ENCODE measurements at places on chromosomes 7 and 10.
A peak's percentile ranks its signal among the peaks of the same experiment; 100 is the strongest.

GRCh38 chr10:129697463-129698247 lies 230.6 kb downstream of the MGMT start:
- no peak for DNase-seq

- DNase-seq = no peak
These were observed 40.8 kb upstream of the HGF start for GRCh38 chr7:81810476-81811155.

GRCh38 chr10:96671211-96671890 lies 49.0 kb downstream of the PIK3AP1 start:
- DNase-seq = no peak

DNA sequence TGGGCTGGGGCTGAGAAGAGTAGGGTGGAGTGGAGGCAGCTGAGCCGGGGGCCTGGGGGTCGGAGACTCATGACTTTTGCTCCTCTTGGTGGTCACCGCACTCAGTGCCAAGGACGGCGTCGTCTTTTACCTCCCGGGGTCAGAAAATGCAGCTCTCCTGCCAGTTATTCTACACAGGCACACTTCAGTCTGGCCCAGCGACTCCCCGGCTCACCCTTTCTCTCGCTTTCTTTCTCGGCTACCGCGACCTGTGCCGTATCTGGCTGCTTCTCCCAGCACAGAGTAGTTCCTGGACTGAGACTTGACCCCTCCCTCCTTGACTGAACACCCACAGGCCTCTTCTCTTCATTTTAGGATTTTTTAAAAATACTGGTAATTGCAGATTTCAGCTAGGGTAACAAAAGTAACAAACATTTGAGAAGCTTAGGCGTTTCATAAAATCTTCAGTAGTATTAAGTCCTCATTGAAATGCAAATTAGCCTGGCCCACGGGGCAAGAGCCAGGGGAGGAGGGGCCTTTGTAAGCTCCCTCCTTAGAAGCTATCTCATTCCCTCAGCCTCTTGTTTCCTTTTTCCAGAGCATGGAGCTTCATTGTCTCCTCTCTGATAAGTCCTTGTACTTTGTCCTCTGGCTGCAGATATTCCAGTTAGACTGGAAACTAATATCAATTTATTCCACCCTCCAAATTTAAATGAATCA lies 1.1 kb upstream of the PRLHR start:
- no peak for DNase-seq

GRCh38 chr10:46096446-46096845 lies 50.4 kb upstream of the MSMB start:
- DNase-seq = no peak

GRCh38 chr7:131606346-131607290 lies 50.2 kb upstream of the PODXL start:
- no peak for DNase-seq

DNA sequence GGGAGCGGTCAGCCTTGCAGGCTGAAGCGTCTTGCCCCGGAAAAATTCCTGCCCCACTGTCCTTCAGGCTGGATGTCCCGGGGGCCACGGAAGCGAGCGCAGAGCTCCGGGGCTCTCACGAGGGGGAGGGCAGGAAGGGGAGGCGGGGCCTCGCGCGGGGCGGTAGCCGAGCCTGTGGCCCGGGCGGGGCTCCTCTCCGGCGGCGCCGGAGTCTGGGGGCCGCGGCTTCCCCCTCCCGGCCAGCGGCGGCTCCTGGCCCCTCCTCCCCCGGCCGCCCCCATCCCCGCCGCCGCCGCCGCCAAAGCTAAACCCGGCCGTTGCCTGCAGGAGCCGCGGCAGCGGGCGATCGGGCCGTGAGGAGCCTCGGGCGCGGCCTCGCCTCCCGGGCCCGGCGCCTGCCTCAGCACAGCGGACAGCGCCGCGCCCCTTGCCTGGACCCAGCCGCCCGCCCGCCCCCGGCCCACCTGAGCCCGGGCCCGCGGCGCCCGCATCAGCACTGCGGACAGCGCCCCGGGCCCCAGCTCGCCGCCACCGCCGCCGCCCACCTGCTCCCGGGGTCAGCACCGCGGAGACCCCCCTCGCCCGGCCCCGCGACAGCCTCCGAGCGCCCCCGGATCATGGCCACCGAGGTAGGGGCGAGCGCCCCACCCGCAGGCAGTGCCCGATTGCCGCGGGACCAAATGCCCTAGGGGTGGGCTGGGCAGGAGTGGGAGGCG lies at the start of gene GOLGA7B:
GOLGA7B (plus strand) TSS at position 157 of the 716 bp plus-strand sequence; CDS start at position 618, 461 bp downstream.
- peak; percentile 30 for DNase-seq

- DNase-seq = no peak
These were observed 1.4 kb downstream of the PARD3 start for GRCh38 chr10:34813626-34814222.

DNA sequence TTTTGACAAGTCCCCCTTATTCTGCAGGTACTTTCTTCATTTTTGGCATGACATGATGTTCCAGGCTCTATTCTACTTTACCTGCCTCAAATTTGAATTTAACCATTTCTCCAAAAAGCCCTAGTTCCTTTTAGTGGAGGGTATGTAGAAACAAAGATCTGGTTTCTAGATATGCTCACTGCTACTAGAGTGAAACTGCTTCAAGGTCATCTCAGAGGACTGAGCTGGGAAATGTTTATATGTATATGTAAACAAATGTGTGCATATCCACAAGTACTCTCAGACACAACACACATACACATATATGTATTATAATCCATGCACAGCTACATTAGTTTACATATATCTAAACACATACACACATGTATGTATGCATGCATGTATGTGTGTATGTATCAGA lies 69.1 kb downstream of the ICA1 start:
- DNase-seq = no peak

- DNase-seq = no peak
These were observed 92.9 kb downstream of the SFMBT2 start for GRCh38 chr10:7317786-7318446.

DNA sequence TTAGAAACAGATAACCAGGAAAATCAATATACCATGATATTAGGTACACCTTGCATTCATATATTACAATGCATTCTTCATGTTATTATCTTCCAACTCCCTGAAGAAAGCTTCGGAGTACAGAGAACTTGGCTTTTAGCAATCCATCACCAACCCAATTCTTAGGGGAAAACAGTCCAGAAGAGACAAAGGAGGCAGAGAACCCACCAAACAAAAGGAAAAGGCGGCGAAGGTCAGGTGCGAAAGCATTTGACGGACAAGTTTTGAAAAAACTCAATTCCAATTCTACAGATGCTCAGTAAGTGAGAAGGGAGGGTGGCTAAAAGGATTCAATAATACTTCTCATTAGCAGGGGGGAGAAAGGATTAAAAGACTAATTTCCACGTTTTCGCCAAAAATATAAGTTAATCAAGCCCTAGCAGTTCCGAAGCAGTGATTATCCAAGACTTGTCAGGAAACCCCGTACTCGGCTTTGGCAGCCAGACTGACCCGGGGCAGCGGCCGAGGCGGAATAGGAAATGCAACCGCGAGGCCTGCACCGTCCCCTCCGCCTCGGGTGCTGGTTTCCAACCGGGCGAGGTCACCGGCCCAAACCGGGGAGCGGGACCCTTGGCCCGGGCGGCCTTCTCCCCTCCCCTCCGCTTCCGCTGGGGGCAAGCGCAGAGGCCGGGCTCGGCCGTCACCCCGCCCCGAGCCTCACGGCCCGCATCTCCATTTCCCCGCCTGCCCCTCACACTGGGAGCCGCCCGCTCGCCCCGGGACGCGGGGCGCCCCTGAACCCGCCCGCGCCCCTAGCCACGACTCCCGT lies 747 bp downstream of the GDI2 start:
- DNase-seq = peak; percentile 38

- no peak for DNase-seq
These were observed 151.3 kb downstream of the HGF start for GRCh38 chr7:81618396-81619014.
